Activated gamma-delta T cell treated with Interleukin-2 at 50 U/mL for 16 hours (primary cell): ENCODE measurements at places on chromosomes 12 and 14.

DNA sequence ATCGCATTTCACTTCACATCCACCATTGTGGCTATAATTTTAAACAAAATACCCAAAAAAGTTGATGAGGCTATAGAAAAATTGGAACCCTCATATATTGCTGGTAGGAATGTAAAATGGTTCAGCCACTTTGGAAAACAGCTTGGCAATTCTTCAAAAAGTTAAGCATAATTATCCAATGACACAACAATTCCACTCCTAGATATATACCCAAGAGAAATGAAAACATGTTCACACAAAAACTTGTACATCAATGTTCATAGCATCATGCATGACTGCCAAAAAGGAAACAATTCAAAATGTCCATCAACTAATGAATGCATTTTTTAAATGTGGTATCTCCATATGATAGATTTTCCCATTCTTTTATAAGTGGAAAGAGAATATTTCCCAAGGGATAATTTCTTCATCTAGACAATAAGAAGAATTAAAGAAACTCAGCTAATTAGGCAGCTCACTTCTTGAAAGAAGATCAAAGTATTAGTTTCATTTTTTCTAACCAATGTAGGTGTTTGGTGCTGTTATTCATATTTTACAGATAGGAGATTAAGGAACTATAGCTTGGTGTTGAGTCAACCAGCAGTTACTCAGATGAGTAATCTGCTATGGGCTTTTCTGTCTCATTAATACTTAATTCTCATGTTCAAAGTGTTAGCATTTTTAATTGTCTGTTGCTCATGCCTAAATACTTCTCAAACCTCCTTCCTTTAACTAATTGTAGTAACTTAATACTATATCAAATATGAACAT is 32.8 kb downstream of the YEATS4 start:
- no peak for DNase-seq

GRCh38 chr12:74426091-74426490 is 111.5 kb upstream of the ATXN7L3B start:
- no peak for DNase-seq

DNA sequence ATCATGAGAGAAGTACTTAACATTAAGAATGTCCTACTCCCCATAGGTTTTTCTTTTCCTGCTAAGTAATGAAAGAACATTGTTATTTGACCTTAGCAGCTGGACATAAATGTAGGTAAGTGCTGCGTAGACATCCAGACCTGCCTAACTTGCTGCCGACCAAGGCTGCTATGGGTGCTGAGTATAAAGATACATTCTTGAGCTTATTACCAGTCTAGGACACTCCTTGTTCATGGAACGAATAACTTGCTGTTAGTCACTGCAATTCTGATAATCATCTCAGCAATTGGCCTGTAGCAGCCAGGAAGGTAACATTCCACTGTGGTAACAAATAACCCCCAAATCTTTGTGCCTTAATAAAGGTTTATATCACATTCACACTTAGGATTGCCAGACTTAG is 478.1 kb downstream of the VRK1 start:
- DNase-seq, result no peak

- no peak for DNase-seq
These were observed 116.2 kb downstream of the PRMT8 start for GRCh38 chr12:3607039-3607720.

DNA sequence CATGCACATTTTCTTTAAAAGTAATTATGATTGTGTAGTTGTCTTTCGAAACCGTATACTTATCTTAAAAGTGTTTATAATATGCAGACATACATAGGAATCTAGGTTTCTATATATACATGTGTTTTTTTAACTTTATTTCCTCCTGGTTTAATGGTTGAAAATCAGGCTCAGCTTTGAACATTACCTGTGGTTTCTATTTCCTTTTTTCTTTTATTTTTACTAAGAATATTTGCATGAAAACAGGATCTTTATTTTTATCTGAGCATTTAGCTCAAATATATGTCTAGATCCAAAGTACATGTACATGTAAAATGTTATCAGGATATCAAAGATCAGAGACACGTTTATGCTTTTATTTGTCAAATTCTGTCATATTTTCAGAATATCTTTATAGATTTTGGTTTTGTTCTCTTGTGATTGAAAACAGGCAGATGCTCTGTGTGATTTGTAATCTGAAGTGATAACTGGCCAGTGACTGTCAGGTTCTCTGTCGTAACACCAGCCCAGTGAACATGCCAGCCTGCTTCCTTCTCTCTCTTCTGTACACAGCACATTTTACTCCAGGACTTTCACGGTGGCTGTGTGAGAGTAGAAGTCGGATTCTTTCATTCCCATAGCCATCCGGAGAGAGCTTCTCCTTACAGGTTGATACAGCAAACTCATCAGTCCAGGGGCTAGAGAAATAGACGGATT is 13.7 kb downstream of the TCTN1 start:
- DNase-seq, result no peak
